ENCODE measurements at places on chromosomes 6 and 20.

DNA sequence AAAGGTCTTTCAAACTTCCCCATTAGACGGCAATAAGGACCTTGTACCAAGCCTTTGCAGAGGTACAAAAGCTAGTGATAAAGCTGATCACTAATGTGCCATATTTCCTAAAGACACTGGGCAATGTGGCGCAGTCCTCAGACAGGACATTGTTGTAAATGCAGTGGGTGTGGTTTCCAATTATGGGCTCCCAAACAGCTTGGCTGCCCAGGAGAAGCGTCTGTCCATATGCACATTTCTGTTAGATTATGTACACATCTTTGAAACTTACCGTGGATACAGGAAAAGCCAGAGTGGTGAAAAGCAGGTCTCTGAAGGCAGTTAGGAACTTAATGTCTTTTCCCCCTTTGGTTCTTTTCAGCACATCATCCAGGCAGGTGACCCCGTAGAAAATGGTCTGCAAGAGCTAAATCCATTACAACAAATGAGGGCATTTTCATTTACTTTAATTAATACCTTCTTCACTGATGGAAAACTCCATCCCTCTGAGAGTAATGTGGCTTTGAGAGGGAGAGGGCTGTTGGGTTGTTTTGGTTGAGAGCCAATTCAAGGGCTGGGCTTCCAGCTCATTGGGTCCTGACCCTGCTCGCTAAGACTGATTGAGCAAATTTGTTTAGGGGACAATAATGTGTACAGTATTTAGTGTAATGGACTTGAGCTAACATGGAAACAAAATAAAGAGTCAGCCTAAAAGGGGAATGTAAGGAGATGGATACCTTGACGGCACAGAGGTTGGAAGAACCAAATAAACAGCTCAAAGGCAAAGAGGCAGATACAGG lies 10.4 kb downstream of the ADTRP start:
- no peak for DNase-seq

DNA sequence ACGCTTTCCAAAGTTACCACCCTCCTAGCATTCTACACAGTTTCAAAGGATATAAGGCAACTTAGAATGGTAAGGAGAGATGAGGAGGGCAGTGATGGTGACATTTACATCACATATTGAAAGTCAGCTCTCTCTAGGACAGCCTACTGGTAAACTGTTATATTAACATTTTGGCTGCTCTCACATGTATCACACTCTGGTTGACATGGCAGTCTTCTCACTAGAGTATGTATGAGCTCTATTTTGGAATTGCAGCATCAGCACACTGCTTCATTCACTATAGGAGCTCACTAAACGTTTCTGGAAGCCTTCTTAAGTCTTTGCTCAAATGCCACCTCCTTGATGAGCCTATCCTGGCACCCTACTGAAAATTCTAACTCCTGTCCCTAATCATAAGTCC lies 135.7 kb upstream of the ENPP5 start:
- DNase-seq, result no peak

- no peak for DNase-seq
These were observed 131.4 kb upstream of the EPHA7 start for GRCh38 chr6:93550551-93551276.

DNA sequence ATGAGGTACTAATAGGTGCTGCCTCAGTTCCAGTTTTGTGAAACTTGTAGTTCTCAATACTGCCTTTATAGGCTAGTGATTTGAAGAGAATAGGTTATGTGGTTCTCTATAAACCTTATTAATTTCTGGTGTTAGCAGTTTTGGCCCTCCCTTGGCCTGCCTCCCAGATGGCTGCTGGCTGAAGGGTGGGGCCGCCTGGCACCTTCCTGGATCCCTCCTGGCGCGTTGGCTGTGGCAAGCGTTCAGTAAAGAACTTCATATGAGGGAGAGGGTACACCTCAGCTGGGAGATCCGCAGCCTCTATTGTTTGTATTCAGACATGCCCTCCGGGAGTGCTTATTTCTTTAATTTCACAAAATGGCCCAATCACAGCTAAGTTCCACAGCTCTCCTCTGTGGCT lies 51.9 kb downstream of the FAM120B start:
- no peak for DNase-seq

DNA sequence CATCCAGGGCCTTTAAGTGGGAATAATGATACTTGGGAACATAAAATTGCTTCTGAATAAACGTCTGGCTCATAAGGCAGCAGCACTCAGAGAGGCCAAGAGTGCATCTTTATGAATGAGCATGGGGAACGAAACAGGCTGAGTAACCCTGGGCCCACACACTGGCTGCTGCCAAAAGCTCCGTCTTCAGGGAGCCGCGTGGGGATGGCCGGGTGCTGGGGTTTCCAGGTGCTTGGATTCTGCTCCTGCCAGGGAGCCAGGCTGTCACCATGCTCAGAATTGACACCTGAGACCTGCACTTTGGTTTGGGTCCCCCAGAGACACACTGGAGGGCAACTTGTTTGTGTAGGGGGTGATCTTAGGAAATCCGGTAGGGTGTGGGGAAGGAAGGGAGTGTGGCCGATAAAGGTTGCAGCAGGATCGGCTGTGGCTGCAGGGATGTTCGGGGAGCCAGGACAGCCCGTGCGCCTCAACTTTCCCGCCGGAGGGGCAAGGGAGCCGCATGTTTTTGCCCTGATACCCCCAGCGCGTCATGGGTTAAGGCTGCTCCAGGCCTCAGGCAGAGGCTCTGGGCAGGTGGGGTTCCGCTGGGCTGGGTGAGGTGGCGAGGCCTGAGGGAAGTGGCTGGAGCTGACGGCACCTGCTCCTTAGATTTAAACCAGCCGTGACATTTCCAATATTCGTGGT lies 101.8 kb downstream of the YTHDF1 start:
- no peak for DNase-seq

- no peak for DNase-seq
These were observed 20.4 kb upstream of the MEP1A start for GRCh38 chr6:46772762-46773161.

- no peak for DNase-seq
These were observed 6.3 kb upstream of the NAA20 start for GRCh38 chr20:20010639-20011500.

- no peak for DNase-seq
These were observed 147.3 kb upstream of the FOXQ1 start for GRCh38 chr6:1164600-1164999.

DNA sequence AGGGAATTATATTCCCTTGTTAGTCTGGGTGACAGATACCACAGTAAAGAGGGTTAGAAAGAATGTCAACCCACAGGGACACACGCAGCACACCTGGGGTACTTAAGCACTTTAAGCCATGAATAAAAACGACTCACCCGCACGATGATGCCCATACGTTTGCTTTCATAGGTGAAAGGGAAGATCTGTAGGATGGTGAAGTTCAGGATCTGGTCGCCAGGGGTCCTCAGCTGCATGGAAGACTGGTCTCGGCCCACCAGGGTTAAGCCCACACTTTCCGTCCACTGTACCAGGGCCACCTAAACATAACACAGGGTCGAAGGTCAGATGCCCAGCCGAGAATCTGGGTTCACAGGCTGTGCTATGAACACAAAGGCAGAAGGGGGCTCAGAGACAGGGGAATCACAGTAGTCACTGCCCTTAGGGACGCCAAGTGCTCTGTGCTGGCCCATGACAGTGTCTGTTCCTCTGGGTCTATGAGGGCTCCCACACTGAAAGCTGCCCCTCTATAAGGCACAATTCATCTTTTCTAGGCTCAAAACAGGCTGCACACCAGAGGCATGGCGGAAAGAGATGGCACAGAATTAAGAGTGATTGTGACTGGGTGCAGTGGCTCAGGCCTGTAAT lies 96.8 kb upstream of the NFATC2 start:
- peak; percentile 56 for DNase-seq

DNA sequence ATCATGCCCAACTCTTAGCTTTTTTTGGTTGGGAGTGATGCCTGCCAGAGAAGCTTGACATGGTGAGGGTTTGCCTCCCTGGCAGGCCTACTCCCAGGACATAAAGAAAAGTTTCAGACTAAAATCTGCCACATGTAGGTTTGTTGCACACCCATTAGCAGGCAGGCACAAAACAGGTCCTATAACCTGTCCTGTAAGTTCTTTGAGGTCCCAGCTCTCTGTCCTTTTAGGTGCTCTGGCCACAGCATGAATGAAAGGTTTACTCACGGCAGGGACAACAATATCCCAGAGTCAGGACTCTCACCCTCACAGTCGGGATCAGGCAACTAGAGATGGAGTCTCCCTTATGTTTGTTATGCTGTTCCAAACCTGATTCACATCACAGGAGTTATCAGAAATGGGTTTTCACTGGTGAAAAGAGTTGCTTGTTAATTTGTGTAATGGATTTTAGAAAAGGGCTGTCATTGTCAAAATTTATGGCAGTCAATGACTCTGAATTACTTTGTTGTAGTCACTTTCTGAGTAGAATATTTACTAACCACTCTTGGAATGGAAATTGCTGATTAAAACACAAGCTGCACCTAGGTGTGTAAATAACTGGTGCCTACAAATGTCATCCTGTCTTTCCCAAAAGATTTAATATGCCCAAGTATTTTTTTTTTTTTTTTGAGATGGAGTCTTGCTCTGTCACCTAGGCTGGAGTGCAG lies 5.8 kb upstream of the SRPK1 start:
- no peak for DNase-seq

- DNase-seq, result no peak
These were observed 300.2 kb upstream of the JARID2 start for GRCh38 chr6:14945461-14946185.

DNA sequence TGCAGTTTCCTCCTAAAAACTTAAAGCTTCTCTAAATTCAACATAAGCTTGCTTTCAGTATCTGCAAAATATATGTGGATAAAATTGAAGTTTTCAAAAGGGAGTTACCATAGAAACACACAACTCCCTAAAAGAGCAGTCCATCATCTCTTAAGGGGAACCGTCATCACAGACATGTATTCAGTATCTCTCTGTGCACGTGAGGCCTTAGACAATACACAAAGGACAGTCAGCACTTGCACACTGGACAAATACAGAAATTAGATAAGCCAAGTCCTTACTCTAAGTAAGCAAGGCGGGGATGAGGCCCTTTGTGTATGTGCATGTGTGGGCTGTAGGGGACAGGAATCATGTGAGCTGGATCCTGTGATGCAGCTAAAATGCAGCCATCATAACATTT lies 136.6 kb downstream of the BACH2 start:
- no peak for DNase-seq

DNA sequence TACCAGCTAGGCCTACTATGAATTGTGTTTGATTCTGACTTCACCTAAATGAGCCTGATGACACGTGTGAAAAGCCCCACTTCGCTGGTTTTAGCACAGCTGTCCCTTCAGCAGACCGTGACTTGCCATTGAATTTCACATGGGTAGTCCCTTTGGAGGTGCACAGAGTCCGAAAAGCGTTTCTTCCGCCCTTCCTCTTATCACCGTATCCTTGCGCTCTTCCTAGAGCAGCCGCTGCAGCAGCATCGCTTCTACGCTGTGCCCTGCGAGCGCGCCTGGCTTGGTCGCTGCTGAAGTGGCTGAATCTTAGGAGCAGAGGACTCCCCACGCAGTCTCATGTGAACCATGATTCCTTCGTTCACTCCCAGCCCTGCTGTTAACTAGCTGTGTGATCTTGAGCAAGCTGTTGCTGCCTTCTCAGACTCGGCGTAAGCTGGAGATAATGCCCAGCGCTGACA lies 127.0 kb downstream of the PACRG start:
- no peak for DNase-seq

GRCh38 chr20:25051386-25052155 lies 6.4 kb downstream of the ACSS1 start:
- no peak for DNase-seq

DNA sequence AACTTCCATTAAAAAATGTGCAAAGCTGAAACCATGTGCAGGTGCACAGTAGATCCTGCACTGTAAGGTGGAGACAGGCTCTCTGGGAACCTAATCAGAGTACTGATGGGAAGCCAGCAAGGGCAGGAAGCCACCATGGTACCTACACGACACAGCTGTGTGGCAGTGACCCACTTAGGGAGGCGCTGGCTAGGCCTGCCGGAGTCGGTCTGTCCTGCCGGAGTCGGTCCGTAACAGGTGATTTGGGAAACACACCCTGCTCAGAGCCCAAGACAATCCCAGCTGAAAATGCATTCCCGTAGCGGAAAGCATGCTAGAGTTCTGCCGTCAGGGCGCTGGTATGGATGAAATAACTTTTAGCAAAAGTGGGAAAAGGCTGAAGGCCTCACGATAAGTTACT lies 17.2 kb downstream of the TXNDC5 start:
- no peak for DNase-seq

DNA sequence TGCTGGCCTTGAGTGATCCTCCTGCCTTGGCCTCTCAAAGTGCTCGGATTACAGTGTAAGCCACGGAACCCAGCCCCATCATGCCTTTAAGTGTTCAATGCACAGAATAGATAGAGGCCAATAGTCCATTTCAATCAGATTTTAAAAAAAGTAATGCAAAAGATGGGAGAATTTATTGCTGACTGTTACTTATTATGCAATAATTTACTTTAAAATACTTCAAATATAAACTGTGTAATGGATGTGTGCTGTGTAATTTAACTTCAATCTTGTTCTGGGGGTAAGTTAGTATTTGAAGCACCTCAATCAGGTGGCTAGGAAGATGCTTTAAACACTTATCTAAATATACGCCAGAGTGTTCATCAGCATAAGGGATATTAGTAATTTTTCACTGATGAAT lies 51.7 kb upstream of the BCLAF1 start:
- no peak for DNase-seq

DNA sequence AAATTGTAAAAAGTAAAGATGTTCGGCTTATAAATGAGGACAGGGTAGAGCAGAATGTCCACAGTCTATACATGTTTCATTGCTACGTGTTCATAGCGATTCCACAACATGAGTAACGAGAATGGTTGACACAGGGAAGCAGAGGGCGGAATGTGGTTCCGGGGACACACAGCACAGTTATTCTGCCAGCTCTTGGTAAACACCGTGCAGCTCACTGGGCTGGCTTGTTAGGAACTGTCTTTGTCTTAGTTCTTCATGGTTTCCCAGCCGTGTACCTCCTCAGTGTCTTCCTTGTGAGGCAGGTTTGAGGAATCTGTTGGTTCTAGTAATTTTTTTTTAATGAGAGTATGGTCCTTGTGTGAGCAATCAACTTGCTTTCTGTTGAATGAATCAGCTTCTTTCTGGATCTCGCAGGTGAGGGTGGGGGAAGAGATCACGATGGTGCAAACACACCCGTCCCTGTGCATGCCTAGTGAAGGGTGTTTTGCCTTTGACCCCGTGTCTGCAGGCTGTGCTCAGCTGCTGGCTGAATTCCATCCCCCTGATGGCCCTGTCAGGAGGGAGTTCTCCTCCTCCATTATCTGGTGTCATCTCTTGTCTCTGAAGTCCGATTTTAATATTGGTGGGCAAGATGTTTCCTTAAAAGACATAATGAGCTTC lies 168.2 kb downstream of the SMOC2 start:
- DNase-seq, result no peak

GRCh38 chr6:77470983-77471382 lies 7.7 kb upstream of the HTR1B start:
- DNase-seq, result no peak
